ENCODE measurements at places on chromosomes 13 and 19.

DNA sequence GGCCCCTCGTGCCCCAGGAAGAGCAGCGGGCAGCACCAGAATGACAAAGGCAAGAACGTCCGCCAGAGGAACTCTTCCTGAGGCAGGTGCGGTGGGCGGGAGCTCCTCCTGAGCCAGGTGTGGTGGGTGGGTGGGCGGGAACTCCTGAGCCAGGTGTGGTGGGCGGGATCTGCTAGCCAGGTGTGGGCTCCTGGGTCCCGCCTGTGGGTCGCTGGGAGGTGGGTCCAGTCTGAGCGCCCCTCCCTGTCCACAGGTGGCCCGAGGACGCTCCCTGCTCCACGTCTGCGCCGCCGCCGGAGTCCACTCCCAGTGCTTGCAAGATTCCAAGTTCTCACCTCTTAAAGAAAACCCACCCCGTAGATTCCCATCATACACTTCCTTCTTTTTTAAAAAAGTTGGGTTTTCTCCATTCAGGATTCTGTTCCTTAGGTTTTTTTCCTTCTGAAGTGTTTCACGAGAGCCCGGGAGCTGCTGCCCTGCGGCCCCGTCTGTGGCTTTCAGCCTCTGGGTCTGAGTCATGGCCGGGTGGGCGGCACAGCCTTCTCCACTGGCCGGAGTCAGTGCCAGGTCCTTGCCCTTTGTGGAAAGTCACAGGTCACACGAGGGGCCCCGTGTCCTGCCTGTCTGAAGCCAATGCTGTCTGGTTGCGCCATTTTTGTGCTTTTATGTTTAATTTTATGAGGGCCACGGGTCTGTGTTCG is 7.0 kb upstream of the HCN2 start:
- DNase-seq = no peak

DNA sequence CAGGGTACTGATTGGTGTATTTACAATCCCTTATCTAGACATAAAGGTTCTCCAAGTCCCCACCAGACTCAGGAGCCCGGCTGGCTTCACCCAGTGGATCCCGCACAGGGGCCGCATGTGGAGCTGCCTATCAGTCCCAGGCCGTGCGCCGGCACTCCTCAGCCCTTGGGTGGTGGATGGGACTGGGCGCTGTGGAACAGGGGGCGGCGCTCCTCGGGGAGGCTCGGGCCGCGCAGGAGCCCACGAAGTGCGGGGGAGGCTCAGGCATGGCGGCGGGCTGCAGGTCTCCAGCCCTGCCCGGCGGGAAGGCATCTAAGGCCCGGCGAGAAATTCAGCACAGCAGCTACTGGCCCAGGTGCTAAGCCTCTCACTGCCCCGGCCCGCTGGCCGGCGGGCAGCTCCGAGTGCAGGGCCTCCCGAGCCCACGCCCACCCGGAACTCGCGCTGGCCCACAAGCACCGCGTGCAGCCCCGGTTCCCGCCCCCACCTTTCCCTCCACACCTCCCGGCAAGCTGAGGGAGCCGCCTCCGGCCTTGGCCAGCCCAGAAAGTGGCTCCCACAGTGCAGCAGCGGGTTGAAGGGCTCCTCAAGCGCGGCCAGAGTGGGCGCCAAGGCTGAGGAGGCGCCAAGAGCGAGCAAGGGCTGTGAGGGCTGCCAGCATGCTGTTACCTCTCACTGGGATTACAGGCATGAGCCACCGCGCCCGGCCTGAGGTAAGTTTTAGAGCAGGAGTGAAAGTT is 60.0 kb upstream of the SCEL start:
- DNase-seq = no peak

GRCh38 chr13:64052521-64052920 is 2636.9 kb upstream of the PCDH20 start:
- no peak for DNase-seq

GRCh38 chr19:17069193-17069592 is 6.1 kb downstream of the HAUS8 start:
- no peak for DNase-seq

DNA sequence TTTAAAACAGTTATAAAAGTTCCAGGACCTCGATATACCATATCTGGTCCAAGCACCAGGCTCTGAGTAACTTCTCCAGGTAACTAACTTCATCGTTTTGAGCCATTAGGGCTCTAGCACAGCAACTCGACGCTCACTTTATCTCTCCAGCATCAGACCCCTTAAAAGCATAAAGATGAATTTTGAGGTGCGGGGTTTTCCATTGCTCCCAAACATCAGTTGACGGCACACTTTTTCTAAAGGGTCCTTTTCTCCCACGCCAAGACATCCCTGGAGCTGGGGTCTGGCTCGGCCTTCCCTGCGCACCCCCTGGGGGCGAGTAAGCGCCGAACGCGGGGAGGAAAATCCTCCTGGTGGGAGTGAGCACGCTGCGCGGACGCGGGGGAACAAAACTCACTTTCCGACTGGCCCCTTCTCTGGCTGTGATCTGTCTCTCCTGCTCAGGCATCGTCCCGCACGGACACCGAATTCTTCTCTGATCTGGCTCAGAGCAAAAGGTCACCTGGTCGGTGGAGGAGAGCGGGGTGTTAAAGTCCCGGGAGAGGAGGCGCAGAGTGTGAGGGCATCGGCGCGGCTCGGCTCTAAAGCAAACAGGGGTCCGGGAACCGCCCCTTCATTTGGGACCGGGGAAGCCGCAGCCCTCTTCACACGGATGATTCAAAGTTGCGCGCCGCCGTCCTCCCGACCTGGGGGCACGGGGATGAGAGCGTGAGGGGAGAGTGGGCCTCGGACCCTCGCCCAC is at the start of gene ATP7B:
TSS of gene ATP7B (minus strand) at position 561 of the 742 bp plus-strand sequence. CDS start at position 448, 113 bp downstream.
- DNase-seq = peak; percentile 5

DNA sequence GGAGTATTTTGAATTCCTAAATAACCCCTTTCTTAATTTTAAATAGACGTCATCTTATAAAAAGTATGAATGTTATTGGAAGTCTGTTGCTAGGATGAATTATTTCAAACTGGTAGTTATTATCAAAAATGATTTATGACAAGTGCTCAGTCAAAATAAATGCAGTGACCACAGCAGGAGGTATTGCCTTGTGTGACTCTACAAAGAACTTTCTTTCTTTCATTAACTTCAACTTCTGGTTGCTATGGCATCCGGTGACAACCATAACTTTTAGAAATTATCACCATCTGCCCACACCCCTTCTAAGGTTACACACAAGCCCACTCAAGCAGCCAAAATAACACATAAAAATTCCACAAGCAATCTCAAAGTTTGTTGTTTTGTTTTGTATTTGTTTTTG is 189.9 kb downstream of the DACH1 start:
- DNase-seq = no peak

- no peak for DNase-seq
These were observed 5.5 kb upstream of the MAMSTR start for GRCh38 chr19:48724796-48725753.

DNA sequence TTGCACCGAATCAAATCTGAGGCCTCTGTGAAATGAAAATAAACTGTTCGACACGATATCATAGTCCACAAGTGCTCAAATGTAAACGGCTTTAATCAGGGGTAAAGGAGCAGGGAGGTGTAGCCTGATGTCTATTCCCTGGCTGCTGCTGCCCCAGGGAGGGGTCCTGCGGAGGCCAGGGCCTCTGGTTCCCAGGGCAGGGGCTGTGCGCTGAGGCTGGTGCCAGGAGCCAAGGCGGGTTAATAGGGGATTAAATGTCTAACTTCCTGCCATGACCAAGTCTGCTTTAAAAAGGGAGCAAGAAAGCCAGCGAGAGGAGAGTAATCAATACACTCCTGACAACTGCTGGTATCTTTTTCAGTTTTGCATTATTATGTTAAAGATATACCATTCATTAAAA is 59.4 kb downstream of the ZNF536 start:
- no peak for DNase-seq

- no peak for DNase-seq
These were observed 47.2 kb downstream of the RFX2 start for GRCh38 chr19:6062961-6063575.

GRCh38 chr13:74870865-74871264 is 611.1 kb downstream of the TBC1D4 start:
- no peak for DNase-seq

DNA sequence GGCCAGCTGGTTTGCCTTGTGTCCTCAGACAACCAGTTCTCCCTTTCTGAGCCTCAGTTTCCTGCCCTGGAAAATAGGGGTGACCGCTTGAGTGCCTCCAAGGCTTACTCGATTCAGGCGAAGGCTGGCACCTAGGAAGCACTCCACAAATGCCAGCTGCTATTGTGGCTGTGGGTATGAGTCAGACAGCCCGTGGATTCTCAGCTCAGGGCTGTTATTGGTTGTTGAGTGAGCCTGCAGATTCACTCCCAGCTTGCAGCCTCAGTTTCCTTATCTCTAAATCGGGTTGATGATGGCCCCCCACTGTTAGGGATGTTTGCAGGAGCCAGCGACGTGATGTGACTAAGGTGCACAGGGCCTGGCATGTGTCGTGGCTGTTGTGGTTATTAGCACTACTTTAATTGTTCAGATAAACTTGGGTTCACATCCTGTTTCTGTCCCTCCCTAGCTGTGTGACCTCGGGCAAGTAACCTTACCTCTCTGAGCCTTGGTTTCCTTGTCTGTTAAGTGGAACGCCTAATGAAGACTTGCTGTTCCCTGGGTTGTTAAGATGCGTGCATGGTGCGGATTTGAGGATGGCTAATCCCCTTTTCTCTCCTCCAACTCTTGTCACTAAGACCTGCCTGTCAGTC is 2.4 kb downstream of the MARK4 start:
- no peak for DNase-seq

DNA sequence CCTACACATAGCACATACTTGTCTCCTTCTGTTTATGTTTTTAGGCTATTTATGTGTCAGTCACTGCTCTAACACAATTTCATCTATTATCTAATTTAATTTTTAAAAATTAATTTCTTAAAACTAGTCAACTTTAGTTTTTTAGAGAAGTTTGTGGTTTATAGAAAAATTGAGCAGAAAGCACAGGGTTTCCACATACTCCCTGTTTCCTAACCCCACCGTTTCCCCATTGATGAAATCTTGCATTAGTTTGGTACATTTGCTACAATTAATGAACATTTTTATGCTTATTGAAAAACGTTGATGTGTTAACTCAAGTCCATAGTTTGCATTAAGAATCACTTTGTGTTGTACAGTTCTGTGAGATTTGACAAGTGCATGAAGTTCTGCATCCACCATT is 53.5 kb downstream of the TNFSF13B start:
- no peak for DNase-seq

- peak; percentile 87 for DNase-seq
These were observed 2.1 kb upstream of the RSPH6A start for GRCh38 chr19:45817010-45817724.

- DNase-seq = no peak
These were observed 995.9 kb downstream of the UQCRFS1 start for GRCh38 chr19:28217022-28217421.

GRCh38 chr19:37867831-37868230 is 38.6 kb downstream of the WDR87 start:
- DNase-seq = no peak

GRCh38 chr13:71775966-71776365 is 91.0 kb downstream of the DACH1 start:
- no peak for DNase-seq

DNA sequence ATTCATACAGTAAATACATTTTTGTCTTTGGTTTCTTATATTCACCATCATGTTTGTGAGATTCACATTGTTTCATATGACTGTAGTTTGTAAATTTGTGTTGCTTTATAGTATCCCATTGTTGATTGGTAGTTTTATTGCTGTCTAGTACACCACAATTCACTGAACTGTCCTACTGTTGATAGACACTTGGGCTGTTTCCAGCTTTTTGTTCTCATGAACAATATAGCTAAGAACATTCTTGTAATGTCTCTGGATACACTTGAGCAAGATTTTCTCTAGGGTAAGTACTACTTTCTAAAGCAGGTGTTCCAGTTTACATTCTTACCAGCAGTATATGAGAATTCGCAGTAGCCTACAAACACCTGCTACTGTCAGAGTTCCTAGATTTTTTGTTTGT is 37.8 kb downstream of the SKA3 start:
- DNase-seq = no peak

DNA sequence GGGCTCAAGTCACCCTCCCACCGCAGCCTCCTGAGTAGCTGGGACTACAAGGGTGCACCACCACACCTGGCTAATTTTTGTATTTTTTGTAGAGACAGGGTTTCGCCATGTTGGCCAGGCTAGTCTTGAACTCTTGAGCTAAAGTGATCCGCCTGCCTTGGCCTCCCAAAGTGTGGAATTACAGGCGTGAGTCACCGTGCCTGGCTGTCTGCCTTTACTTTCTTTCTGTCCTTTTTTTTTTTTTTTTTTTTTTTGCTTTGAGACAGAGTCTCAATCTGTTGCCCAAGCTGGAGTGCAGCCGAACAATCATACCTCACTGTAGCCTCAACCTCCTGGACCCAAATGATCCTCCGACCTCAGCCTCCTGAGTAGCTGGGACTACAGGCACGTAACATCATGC is 25.0 kb upstream of the OR1M1 start:
- no peak for DNase-seq

DNA sequence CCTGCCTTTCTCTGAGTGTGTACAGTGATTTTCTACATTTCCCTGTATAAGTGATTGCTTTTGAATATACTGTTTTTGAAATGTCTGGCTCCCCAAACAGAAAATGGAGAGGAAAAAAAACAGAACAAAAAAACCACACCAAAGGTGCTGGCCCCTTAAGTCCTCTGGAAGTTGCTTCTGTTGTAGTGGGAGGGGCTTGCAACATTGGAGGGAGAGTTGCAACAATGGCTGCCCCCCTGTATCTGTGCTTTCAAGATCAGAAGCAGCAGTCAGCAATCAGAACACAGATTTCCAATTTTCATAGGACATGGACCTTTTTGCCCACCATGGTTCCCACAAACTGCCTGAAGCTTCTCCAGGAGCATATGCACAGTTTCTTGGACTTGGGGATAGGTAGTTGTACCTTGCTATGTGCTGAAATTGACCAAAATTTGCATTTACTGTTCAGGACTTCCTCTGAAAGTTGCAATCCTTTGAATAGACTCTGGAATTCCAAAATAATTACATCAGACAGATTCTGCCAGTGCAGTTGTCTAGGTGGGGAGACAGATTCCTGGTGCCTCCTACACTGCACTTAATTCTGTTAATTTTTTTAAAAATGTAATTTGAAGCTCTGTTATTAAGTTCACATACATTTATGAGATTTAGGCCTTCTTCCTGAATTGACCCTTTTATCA is 13.8 kb downstream of the BIVM start:
- DNase-seq = no peak

DNA sequence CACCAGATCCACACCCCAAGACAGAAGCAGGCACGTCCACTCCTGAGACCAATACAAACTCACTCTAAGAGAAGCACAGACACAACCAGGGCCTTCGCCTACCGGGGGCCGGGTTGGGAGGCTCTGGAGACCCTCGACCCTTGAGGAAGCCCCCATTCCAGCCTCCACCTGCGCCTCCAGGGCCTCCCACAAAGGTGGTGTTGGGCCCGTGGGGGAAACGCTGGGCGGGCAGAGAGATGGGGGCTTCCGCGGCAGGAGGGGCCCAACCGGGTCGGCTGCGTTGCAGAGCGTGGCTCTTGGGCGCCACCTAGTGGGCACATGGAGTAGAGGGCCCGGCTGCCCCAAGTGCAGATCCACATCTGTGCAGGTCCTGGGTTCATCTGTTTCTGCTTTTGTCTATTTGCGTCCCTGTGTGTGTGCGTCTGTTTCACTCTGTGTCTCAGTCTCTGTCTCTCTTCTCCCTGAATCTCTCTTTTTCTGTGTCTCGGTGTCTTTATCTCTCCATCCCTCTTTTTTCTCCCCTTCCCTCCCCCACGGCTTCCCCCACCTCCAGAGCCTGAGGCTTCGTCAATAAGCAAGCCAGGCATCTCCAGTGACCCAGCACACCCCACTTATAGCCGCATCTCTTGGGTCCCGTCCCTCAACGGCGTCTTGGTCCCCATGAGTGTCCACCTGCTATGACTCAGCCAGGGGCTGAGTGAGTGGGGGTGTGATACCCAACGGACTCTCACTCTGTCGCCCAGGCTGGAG is 10.5 kb upstream of the TINCR start:
- DNase-seq = peak; percentile 64

GRCh38 chr13:98772794-98773452 is 20.5 kb upstream of the SLC15A1 start:
- DNase-seq = no peak
